ENCODE measurements at places on chromosomes 1 and 21.

GRCh38 chr1:52674497-52675384 is 23.4 kb downstream of the COA7 start:
- H3K27ac ChIP-seq, result no peak overlapping the region
- no peak overlapping the region for H3K4me3 ChIP-seq
- no peaks in the 10 kb centered on the region for H3K27me3 ChIP-seq
- no peak for DNase-seq

- H3K27me3 ChIP-seq, result no peaks in the 10 kb centered on the region
- no peaks in the 10 kb centered on the region for H3K36me3 ChIP-seq
- peaks cover 26% of the 10 kb centered on the region for H3K4me1 ChIP-seq
- no peak overlapping the region for H3K4me3 ChIP-seq
- H3K27ac ChIP-seq, result peak overlapping the region; percentile 68
Measured at GRCh38 chr21:46111193-46111571, 13.3 kb downstream of the COL6A2 start.

DNA sequence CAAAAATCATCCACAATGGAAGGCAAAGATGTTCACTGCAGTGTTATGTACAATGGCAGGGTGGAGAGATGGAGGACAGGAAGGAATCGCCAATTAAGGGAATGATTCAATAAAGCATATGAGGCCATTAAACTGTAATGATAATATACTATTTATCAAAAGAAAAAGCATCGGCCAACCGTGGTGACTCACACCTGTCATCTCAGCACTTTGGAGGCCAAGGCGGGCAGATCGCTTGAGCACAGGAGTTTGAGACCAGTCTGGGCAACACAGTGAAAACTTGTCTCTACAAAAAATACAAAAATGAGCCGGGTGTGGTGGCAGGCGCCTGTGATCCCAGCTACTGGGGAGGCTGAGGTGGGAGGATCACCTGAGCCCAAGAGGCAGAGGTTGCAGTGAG is 89.1 kb downstream of the SSBP3 start:
- H3K4me3 ChIP-seq, result no peak overlapping the region
- no peaks in the 10 kb centered on the region for H3K36me3 ChIP-seq
- no peak overlapping the region for H3K27ac ChIP-seq

- no peaks in the 10 kb centered on the region for H3K36me3 ChIP-seq
- no peak for DNase-seq
- H3K27me3 ChIP-seq, result no peaks in the 10 kb centered on the region
- H3K27ac ChIP-seq, result no peak within 1 kb of the TSS
- no peak within 1 kb of the TSS for H3K4me3 ChIP-seq
- no peaks in the 10 kb centered on the region for H3K4me1 ChIP-seq
Measured at GRCh38 chr1:247824023-247824422, at the start of gene OR14A16. Gene OR14A16, minus strand, starts transcription at chr1:247824119. Its CDS starts 8,390 bp downstream, at chr1:247815729.

DNA sequence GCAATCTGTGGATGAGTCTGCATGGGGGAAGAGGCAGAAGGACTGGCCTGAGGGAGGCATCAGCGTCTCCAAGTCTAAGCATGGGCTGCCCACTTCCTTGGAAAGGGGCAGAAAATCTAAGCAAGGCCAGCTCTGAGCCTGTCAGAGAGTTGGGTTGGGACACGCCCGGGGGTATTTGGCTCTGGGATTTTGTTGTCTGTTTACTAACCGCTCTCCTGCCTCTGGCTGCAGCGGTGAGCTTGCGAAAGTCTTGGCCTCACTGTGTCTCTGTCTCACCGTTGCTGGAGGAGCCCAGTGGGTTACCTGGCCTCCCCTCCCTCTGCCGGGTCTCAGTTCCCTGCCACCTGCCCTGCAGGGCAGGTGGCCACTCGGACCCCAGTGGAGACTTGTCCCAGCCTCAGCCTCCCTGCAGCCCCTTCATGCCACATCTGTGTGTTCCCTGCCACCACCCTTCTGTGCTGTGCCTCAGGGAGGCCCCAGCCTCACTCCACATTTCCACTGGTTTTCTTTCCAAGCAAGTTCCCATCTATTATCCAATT is 33.7 kb downstream of the EDN2 start:
- H3K4me3 ChIP-seq, result no peak overlapping the region
- no peaks in the 10 kb centered on the region for H3K27me3 ChIP-seq
- H3K36me3 ChIP-seq, result no peaks in the 10 kb centered on the region

- DNase-seq, result no peak
- no peaks in the 10 kb centered on the region for H3K36me3 ChIP-seq
- H3K27me3 ChIP-seq, result no peaks in the 10 kb centered on the region
- no peak overlapping the region for H3K27ac ChIP-seq
Measured at GRCh38 chr1:104797982-104798381, 1048.3 kb downstream of the AMY1C start.

DNA sequence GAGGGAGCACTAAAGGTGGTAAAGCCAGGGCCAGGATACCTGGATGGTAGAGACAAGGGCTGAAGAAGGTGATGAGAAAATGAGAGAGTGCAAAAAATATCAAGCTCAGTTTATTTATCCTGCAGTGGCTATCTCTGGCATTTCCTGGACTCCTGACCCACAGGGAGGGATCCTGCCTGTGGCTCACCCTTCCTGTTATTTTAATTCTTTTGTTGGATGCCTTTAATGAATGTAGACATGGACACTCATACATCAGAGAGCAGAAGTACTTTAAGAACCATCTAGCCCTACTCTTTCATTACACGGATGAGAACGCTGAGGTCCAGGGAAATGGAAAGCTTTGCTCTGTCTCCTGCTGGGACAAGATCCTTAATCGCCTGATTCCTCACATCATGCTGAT is 20.6 kb downstream of the JUN start:
- DNase-seq, result no peak
- H3K27ac ChIP-seq, result no peak overlapping the region
- H3K36me3 ChIP-seq, result no peaks in the 10 kb centered on the region
- peaks cover 7% of the 10 kb centered on the region for H3K4me1 ChIP-seq
- H3K27me3 ChIP-seq, result no peaks in the 10 kb centered on the region

DNA sequence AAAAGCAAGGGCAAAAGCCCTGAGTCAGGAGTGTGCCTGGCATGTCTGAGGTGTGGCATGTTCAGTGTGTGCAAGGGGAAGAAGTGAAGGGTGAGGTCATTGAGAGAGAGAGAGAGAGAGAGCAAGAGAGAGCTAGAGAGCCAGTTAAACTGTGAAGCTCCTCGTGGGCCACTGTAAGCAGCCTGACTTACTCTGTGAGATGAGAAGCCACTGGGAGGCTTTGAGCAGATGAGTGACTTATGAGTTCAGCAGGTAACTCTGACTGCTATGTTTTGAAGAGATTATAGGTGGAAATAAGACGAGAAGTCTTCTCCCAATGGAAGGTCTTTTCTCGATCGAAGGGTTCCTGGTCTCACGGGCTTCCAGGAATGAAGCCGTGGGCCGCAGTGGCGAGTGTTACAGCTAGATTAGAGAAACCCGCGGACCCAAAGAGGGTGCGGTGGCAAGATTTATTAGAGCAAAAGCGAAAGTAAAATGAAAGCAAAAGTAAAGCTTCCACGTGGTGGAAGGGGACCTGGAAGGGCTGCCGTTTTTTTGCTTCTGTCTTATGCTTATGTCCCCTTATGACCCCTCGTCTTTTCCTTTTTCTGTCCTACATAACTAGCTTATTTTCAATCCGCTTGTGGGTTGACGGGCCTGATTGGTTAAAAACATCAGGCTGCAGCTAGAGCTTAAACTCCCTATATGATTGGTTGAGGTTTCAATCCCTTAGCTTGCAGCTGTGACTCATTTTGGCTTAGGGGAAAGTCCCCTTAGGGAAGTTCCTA is 323.1 kb upstream of the FAM78B start:
- H3K27ac ChIP-seq, result no peak overlapping the region
- no peaks in the 10 kb centered on the region for H3K36me3 ChIP-seq
- H3K4me3 ChIP-seq, result no peak overlapping the region
- no peaks in the 10 kb centered on the region for H3K27me3 ChIP-seq

GRCh38 chr21:42565206-42565810 is 51.7 kb downstream of the SLC37A1 start:
- DNase-seq, result no peak
- no peak overlapping the region for H3K4me3 ChIP-seq
- no peaks in the 10 kb centered on the region for H3K36me3 ChIP-seq
- H3K27ac ChIP-seq, result no peak overlapping the region
- no peaks in the 10 kb centered on the region for H3K4me1 ChIP-seq

- no peaks in the 10 kb centered on the region for H3K4me1 ChIP-seq
- H3K27ac ChIP-seq, result no peak overlapping the region
- H3K4me3 ChIP-seq, result no peak overlapping the region
Measured at GRCh38 chr21:25464275-25464674, 143.0 kb downstream of the MRPL39 start.

All from uterus (tissue), 4 donors.